ENCODE measurements at places on chromosomes 2 and 18. TPM values are rescaled to one million over a fixed set of nuclear protein-coding genes. Genes with fewer than 3 reads are reported as not detected.

SGO2 gene
- 9.2 TPM for total RNA-seq

C2orf92 gene
- total RNA-seq = 20.0 TPM

GRCh38 chr2:19198381-19198780 is 160.0 kb downstream of the OSR1 start:
- no peak for DNase-seq

DNA sequence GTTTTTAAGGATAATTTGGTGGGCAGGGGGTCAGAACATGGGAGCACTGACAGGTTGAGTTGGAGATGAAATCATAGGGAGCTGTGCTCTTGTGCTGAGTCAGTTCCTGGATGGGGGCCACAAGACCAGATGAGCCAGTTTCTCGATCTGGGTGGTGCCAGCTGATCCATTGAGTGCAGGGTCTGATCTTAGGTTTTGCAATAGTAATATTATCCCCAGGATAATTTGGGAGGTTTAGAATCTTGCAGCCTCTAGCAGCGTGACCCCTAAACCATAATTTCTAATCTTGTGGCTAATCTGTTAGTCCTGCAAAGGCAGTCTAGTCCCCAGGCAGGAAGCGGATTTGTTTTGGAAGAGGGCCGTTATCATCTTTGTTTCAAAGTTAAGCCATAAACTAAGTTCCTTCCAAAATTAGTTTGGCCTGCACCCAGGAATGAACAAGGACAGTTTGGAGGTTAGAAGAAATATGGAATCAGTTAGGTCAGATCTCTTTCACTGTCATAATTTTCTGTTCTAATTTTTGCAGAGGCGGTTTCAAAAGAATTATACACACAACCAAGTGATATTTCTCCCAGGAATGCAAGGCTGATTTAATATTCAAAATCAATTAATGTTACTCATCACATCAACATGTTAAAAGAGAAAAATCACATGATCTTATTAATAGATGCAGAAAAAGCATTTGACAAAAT is 23.0 kb downstream of the DBI start:
- DNase-seq = no peak

- DNase-seq = no peak
These were observed 184.0 kb downstream of the SEPTIN10 start for GRCh38 chr2:109429567-109430328.

REEP1 gene
- 1.8 TPM for total RNA-seq

DNA sequence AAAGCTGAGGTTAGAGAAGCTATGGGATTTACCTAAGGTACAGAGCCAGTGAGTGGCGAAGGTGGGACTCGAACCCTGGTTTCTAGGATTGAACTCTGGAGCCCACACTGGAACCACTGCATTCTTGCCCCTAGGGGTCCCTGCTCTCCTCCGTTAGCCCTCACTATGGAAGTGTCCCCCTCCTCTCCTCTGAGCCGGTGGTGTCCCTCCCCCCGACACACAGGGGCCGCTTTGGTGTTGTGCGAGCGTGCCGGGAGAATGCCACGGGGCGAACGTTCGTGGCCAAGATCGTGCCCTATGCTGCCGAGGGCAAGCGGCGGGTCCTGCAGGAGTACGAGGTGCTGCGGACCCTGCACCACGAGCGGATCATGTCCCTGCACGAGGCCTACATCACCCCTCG is 8.5 kb upstream of the GMPPA start:
- DNase-seq = no peak

DNA sequence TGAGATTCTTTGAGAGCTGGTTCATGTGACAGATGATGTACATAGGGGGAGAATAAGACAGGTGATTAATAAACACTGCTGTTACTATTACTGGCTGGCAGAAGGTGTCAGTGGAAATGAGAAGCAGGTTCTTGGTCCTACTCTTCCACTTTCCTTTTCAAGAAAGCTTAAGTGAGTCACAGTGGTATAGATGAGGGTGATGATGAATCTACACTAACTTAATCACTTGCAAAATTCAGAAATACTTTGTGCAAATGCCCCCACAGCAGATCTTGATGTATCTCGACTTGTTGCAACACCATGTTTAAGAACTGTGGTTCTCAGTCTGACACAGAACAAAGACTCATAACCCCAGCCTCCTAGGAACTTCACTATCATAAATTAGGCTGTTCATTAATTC is 35.9 kb upstream of the MGAT5 start:
- DNase-seq = no peak

Data from mesothelial cell of epicardium (in vitro differentiated cells).